Keratinocyte (primary cell): ENCODE measurements at places on chromosomes 16 and 17.

DNA sequence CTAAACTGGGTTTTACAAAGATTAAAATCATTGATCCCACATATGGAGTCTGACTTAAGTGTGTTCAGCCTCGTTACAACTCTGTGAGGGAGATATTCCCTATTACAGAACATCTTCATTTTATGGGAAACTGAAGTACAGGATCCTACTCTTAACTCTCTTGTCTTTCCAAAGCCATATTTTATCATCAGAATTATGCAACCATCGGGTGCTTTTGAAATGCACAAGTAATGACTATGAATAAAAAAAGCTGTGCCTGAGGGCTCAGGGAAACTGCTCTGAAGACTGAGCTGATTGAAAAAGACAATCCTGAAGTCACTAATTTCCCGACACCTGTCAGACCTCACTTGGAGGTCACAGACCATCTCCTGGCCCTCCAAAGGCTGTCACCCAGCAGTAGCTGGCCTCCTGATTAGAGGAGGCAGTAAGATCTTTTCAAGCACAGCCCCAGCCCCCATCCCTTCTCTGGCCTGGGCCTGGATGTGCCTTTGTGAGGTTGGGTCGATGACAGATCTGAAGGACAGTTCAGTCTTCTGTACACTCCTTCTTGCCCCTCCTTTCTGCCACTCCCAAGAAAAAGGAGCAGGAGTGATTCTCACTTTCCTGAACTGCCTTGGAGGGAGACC, 5.6 kb downstream of the AKAP1 start:
- peaks cover 23% of the 10 kb centered on the region for H3K4me1 ChIP-seq
- H3K27ac ChIP-seq: no peak overlapping the region
- H3K27me3 ChIP-seq: no peaks in the 10 kb centered on the region
- no peak for DNase-seq

GRCh38 chr17:72915625-72916081, 176.8 kb downstream of the SLC39A11 start:
- H3K27ac ChIP-seq: no peak overlapping the region
- no peaks in the 10 kb centered on the region for H3K4me1 ChIP-seq
- no peak overlapping the region for H3K4me3 ChIP-seq
- H3K36me3 ChIP-seq: no peaks in the 10 kb centered on the region
- DNase-seq: no peak
- no peaks in the 10 kb centered on the region for H3K27me3 ChIP-seq

- H3K4me1 ChIP-seq: no peaks in the 10 kb centered on the region
- no peak overlapping the region for H3K4me3 ChIP-seq
- H3K27ac ChIP-seq: no peak overlapping the region
- no peaks in the 10 kb centered on the region for H3K27me3 ChIP-seq
- DNase-seq: no peak
These were observed 6.7 kb downstream of the NTHL1 start for GRCh38 chr16:2040787-2041522.

- H3K27ac ChIP-seq: no peak overlapping the region
- peaks cover 70% of the 10 kb centered on the region for H3K27me3 ChIP-seq
- H3K36me3 ChIP-seq: no peaks in the 10 kb centered on the region
- H3K4me1 ChIP-seq: no peaks in the 10 kb centered on the region
- H3K4me3 ChIP-seq: no peak overlapping the region
- no peak for DNase-seq
These were observed 6.6 kb downstream of the PRAC1 start for GRCh38 chr17:48715496-48716399.

- no peaks in the 10 kb centered on the region for H3K27me3 ChIP-seq
- no peak overlapping the region for H3K27ac ChIP-seq
- no peak overlapping the region for H3K4me3 ChIP-seq
- H3K4me1 ChIP-seq: no peaks in the 10 kb centered on the region
- H3K36me3 ChIP-seq: no peaks in the 10 kb centered on the region
These were observed 123.5 kb downstream of the CBLN1 start for GRCh38 chr16:49158029-49158642.

- no peaks in the 10 kb centered on the region for H3K36me3 ChIP-seq
- H3K27ac ChIP-seq: no peak overlapping the region
- DNase-seq: no peak
- H3K4me1 ChIP-seq: no peaks in the 10 kb centered on the region
- no peak overlapping the region for H3K4me3 ChIP-seq
These were observed 122.1 kb upstream of the DYNLRB2 start for GRCh38 chr16:80418517-80419355.

- no peak for DNase-seq
- no peaks in the 10 kb centered on the region for H3K36me3 ChIP-seq
- H3K27me3 ChIP-seq: peaks cover 15% of the 10 kb centered on the region
- H3K4me3 ChIP-seq: no peak overlapping the region
- no peaks in the 10 kb centered on the region for H3K4me1 ChIP-seq
- H3K27ac ChIP-seq: no peak overlapping the region
These were observed 17.4 kb downstream of the CD300LG start for GRCh38 chr17:43864161-43864984.

DNA sequence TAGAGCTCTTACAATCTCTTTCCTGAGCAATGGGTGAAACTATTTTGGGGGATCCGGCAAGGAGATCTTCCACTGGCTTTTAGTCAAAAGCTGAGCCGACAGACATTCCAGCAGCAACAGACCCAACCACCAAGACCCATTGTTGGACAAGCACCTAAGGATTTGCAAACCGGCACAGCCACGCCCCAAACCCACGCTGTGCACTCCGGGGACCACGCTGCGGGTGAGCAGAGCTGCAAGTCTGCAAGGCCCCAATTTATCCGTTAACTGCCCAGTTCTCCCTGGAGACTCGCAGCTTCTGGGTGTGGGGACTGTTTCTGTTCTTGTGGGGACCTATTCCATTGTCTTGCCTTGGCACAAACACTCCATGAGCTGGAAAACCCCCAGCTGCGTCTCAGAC, 45.9 kb downstream of the C16orf95 start:
- H3K27ac ChIP-seq: no peak overlapping the region
- H3K27me3 ChIP-seq: no peaks in the 10 kb centered on the region
- no peaks in the 10 kb centered on the region for H3K36me3 ChIP-seq
- H3K4me3 ChIP-seq: no peak overlapping the region

DNA sequence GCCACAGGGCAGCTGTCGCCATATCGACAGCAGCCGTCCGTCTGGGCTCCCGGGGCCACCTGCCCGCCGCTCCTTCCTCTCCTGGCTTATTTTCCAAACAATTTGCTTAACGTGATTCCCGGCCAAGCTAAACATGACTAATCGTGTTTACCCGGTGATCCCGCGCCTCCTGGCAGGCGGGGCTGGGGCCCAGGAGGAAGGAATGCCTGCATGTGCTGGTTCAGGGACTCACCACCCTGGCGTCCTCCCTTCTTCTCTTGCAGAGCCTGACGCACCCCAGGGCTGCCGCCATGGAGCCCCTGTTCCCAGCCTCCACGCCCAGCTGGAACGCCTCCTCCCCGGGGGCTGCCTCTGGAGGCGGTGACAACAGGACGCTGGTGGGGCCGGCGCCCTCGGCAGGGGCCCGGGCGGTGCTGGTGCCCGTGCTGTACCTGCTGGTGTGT, 6.1 kb downstream of the SSTR5 start:
- DNase-seq: no peak
- H3K36me3 ChIP-seq: no peaks in the 10 kb centered on the region
- no peak overlapping the region for H3K27ac ChIP-seq
- H3K4me1 ChIP-seq: no peaks in the 10 kb centered on the region

DNA sequence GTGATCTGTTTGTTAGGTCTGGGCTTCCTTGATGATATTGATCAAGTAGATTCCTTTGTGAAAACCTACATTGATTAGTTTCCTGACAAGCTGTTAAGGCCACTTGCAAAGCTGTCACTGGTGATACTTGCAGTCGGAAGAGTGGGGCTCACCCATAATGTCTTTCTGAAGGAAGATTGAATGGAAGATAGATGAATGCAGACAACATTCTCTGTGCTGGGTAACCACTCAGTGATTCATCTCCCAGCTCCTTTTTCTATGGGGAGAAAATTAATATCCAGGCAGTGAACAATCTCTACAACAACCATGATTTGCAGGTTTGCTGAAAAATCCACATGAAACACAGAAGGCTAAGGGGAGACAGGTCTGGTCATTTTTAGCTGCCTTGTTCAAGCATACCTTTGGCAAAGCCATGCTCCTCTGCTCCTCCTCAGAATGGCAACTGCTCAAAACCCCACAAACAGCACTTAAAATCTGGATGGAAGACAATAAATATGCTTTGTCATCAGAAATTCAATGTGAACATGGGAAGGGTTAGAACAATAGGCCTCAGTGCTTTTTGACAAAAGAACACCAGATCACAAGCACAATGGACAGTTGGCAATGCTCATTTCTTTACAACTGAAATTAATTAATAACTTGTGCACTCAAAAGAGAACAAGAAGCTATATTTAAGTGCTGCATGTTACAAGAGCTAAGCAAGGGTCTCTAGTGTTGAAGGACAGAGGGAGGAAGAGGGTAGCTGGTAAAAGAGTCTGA, 495.4 kb downstream of the TOX3 start:
- no peaks in the 10 kb centered on the region for H3K4me1 ChIP-seq
- no peaks in the 10 kb centered on the region for H3K36me3 ChIP-seq
- H3K27ac ChIP-seq: no peak overlapping the region
- no peak for DNase-seq
- H3K27me3 ChIP-seq: peaks cover 2% of the 10 kb centered on the region

DNA sequence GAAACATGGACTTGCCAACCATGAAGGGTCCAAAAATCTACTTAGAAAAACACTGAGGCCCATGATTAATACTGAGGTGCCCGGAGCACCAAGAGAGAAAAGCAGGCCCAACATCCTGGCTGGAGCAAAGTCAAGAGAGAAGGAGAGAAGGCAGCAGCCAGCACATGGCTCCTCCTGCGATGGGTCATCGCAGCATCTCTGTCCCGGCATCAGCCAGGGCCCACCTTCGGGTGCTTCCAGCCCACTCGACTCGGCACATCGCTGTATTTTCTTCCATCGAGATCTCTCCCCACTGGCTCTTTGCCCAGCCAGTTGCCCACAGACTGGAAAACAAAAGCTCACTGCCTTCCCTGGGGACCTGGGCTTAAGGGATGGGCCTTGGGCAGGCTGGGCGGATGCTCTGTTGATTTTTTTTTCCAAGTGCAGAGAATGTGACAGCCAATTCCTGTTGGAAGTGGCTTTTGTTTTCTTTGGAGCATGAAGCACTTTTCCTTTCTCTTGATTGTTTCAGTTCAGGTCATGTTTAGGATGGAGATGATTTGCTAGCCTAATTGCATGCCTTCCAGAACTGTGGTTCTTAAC, 58.1 kb downstream of the CYB5B start:
- no peaks in the 10 kb centered on the region for H3K36me3 ChIP-seq
- H3K4me3 ChIP-seq: no peak overlapping the region
- H3K4me1 ChIP-seq: peaks cover 40% of the 10 kb centered on the region
- H3K27me3 ChIP-seq: no peaks in the 10 kb centered on the region
- DNase-seq: no peak

DNA sequence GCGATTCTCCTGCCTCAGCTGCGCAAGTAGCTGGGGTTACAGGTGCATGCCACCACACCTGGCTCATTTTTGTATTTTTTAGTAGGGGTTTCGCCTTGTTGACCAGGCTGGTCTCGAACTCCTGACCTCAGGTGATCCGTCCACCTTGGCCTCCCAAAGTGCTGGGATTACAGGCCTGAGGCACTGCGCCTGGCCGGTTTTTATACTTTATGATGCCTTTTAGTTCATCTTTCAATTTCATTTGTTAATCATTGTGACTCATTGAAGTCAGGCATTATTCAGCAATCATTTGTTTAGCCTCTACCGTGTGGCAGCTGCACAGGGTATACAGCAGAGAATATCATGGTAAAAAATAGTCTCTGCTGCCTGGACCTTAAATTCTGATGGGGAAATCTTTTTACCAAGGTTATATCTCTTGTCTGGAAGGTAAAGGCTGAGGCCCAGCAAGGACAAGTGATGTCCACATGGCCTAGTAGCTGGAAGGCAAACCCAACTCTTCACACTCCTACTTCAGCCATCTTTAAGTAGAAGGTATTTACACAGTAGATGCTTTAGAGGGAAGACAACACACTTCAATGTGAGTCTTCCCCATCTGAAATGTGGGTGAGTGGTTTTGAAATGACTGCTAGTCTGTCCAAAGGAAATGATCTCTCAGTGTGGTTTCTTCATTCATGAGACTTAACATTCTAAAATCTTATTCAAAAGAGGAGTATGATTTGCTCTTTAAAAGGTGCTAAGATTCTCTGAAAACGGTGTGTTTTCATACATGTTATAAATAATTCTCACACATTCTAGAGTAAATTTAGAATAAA, 2.4 kb downstream of the PRPSAP2 start:
- DNase-seq: no peak
- H3K4me3 ChIP-seq: no peak overlapping the region
- H3K36me3 ChIP-seq: no peaks in the 10 kb centered on the region
- no peaks in the 10 kb centered on the region for H3K27me3 ChIP-seq
- peaks cover 19% of the 10 kb centered on the region for H3K4me1 ChIP-seq

- H3K4me3 ChIP-seq: no peak overlapping the region
- DNase-seq: no peak
- no peaks in the 10 kb centered on the region for H3K36me3 ChIP-seq
- H3K27me3 ChIP-seq: peaks cover 7% of the 10 kb centered on the region
These were observed 42.3 kb downstream of the C16orf82 start for GRCh38 chr16:27108826-27109665.

DNA sequence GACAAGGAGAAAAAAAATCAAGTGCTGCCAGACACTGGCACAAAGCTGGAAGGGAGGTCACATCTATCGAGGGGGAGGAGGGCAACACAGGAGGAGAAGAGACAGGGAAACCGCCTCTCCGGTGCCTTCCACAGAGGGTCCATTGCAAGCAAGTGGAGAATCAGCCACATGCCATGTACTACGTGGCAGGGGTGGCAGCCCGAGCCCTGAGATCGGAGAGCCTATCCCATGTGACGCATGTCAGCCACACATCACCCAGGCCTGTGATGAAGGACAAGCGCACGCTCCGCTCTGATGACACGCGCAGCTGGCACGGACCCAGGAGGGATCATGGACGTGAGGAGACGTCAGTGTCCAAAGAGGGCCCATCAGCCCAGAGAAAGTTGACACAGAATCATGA, 30.1 kb downstream of the ADCY9 start:
- H3K4me3 ChIP-seq: no peak overlapping the region
- no peak for DNase-seq
- H3K27ac ChIP-seq: no peak overlapping the region

GRCh38 chr17:49316258-49316570, 45.8 kb downstream of the ZNF652 start:
- H3K4me1 ChIP-seq: peaks cover 8% of the 10 kb centered on the region
- H3K27me3 ChIP-seq: no peaks in the 10 kb centered on the region
- H3K27ac ChIP-seq: no peak overlapping the region
- H3K4me3 ChIP-seq: no peak overlapping the region
- peaks cover 17% of the 10 kb centered on the region for H3K36me3 ChIP-seq
